ENCODE measurements at places on chromosomes 11 and 22.
A peak's percentile ranks its signal among the peaks of the same experiment; 100 is the strongest.

- DNase-seq: no peak
Measured at GRCh38 chr11:1534682-1535081, 37.4 kb downstream of the DUSP8 start.

DNA sequence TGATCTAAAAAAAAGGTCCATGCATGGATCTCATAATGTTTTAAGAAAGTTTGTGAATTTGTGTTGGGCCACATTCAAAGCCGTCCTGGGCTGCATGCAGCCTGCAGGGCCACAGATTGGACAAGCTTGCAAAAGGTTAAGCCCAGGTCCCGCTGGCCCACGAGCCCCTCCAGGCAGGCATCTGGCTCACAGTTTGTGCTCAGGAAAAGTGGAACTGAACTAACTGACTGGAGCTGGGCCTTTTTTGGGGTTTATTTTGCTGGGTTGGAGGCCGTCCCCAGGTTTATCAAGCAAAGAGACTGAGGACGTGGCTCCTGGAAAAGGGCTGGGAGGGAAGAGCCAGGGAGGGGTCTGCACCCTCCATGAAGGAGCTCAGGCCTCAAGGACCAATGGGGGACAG is 32.1 kb upstream of the BAIAP2L2 start:
- DNase-seq: no peak

- DNase-seq: no peak
Measured at GRCh38 chr11:64803846-64804345, 882 bp upstream of the MAP4K2 start.

DNA sequence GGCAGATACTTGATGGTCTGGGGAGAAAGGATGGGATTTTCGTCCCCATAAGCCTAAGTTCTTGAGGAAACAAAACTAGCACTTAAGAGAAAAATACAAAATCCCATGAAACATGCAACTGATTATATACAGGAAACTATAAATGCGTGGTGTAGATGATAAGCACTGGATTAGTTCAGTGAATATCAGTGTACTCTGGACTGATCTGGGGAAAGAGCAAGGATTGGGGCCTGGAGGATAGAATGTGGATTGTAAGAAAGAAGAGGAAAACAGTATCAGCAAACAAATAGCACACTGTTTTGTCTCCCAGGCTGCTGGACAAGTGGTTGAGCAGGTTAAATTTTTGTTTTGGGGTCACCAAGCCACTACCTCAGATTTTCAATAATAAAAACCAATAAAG is 49.8 kb downstream of the DCUN1D5 start:
- DNase-seq: no peak

DNA sequence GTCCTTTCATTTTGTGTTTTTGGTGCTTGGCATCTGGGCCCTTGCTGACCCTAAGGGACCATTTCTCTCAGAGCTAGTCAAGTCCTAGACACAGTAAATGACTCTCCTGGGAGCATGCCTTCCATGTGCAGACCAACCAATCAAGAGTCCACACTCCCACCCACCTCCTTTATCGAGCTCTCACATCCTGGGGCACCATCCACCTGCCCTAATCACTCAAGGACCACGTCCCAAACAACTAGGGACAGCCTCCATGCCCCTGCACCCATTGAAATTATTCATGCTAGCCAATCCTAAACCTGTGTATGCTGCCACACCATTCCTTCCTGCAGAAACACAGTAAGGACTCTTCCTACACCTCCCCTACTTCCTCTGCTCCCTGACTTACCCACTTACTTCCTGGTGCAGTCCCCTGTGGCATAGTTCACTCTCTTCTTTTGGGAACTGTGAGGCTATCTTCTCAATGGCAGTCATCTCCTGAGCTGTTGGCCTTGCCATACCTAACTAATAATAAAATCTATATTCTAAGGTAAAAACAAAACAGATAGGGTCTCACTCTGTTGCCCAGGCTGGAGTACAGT is 6.4 kb upstream of the SAA2 start:
- DNase-seq: no peak

DNA sequence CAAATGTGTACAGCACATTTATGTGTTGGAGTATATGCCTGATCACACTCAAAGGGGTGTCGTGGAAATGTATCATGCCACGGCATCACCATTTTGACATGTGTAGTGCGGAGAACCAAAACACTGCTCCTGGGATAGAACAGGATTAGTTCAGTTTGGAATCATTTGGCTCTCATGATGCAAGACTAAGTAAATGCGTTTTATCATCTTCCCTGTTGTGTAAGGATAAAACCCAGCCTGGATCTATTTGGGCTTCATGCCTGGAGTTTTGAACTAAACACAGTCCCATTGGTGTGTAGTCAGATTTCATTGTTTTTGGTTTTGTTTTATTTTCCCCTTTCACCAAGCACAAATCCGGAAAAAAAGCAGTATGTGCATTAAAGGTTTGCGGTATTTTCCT is 574.3 kb downstream of the NTM start:
- DNase-seq: no peak

- no peak for DNase-seq
Measured at GRCh38 chr11:23543651-23544222, 683.5 kb upstream of the CCDC179 start.

DNA sequence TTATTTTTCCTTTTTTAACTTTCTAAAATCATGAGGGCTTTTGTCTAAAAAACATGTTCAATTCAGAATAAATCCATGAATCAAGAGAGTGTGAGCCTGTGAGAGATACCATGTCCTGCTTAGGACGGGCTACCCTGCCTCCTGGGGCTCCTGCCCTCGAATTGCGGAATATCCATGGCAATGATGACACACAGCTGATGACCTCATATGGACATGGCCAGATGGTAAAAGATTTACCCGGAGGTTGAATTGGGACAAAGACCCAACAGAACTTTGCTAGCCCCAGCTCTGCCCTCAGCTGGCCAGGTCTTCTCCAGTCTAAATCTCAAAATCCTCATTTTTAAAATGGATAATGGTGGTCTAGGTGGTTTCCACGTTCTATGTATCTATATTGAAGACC is 538.1 kb upstream of the API5 start:
- no peak for DNase-seq

- DNase-seq: no peak
Measured at GRCh38 chr11:93935826-93936225, 85.3 kb upstream of the HEPHL1 start.

- DNase-seq: no peak
Measured at GRCh38 chr22:33529424-33530113, 390.7 kb downstream of the LARGE1 start.

DNA sequence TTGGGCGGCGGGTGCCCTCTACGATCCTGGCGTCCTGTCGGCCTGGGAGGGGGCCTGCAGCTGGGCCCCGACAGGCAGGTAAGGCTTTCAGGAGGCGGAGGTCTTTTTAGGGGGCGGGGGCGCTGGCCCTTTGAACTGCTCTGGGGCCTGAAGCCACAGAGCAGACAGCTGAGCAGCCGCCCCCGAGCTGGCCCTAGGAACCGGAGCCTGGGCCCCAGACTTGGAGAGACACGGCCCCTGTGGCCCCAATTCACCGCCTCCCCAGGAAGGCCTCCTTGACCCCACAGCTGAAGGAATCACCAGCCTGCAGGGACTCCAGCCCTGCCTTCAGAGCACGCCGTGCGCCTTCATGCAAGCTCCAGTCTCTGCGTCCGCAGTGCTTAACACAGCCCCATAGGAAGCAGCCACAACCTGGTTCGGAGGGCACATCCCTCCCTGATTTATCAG is 618 bp upstream of the CERK start:
- peak; percentile 21 for DNase-seq

DNA sequence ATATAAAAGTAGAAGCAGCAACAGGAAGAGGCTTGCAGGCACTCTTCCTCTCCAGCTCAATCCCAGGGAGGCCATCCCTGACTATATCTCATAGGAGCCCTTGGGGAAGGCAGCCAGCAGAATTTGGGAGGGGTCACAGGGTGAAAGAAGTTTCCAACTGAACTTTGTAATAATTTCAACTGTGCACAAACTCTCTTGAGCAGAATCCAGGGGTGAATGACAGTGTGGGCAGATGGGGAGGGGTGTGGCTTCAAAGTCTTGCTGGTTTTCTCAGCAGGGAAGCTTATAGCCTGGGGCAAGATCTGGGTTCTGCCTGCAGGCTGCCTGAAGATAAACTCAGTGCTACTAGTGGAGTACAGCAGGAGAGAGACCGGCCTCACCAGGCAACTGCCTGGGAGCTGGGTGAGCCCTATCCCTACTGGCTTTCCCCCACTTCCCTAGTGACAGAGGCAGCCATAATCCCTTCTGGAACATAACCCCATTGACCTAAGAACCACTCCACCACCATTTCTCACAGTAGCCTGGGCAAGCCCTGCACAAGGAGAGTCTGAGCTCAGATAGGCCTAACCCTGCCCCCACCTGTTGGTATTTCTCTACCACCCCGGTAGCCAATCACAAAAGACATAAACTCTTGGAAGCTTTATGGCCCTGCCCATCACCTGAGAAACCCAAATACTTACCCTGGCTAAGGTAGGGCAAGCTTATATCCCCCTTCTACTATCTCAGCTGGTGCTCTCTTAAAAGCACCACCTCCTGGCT is 17.8 kb upstream of the TTC12 start:
- no peak for DNase-seq

DNA sequence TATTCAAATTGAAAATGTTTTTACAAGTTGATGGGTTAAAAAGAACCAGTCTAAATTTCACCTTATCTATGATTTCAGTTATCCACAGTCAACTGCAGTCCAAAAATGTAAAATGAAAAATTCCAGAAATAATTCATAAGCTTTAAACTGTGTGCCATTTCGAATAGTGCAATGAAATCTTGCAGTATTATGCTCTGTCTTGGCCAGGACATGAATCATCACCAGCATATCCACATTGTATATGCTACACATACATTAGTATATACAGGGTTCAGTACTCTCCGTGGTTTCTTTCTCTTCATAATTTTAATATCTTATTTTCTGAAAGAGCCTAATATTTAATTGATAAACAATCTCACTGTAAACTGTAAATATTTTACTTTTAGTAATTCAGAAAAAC is 45.9 kb downstream of the ARHGAP32 start:
- DNase-seq: no peak
